Suppressor macrophage treated with lipopolysaccharide for 1 hour (primary cell): ENCODE measurements at places on chromosomes 1 and 21.

GRCh38 chr1:219537223-219537631 is 75.7 kb downstream of the ZC3H11B start:
- no peak for DNase-seq

GRCh38 chr1:222975472-222976122 is 160.8 kb downstream of the DISP1 start:
- DNase-seq: no peak

GRCh38 chr1:180168786-180169639 is 14.3 kb downstream of the QSOX1 start:
- peak; percentile 63 for DNase-seq

- DNase-seq: no peak
Measured at GRCh38 chr1:84605157-84605556, 30.9 kb upstream of the CTBS start.

DNA sequence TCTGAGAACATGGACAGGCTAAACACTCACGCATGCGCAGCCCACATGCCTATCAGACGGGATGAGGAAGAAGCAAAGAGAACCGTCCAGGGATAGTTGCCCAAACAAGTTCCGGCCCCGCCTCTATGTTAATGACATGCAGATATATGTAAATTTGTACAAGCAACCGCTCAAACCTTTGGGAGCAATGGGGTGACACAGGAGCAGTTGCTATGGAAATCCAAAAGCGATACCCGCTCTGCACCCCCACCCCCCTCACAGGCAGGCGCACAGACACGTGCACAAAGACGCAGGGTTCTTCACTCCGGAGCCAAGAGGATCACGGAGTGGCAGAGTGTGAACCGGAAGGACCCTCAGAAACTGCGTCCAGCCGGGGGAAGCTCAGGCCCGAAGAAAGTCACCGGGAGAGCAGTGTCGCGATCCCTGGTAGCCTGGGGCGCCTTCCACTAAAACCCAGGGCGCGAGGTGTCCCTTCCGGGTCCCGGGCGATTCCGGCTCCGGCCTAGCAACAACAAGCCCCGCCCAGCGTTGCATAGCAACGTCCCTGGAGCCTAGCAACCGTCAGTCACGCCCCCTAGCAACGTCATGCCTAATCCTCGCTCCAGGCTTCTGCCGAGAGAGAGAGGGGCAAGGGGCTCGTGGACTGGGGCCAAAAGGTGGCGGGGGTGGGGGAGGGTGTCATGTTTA is 24.1 kb upstream of the ADGRB2 start:
- peak; percentile 94 for DNase-seq

GRCh38 chr1:26459573-26460031 is 12.6 kb upstream of the HMGN2 start:
- DNase-seq: no peak

DNA sequence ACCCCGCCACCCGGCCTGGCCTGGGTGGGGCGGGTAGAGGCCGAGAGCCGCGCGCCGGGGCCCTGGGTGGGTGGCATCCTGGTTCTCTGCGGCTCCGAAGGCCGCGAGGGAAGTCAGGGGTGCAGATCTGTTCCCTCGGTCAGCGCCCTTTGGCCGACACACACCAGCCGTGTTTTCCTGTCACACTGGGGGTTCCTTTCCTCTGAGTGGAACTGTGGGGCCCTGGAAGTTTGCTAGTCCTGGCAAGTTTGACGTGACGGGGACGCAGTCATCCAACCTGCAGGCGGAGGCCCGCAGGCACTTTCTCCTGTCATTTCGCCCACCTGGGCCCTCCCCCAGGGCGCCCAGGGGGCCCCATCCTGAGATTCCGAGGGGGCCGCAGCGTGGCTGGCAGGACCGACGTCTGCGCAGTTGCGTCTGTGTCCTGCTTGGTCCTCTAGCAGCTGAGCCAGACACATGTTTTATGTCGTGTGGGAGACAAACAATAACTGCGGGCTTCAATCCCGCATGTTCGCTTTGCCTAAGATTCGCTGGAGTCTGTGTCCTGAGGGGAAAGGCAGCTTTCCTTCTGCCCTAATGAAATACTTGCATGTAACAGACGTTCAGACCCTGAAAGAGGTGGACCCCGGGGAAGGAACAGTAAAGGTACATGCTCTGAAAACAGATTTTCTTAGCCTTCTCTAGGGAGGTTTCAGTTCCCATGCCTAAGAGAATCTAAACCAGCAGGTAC is 1.5 kb downstream of the FAM163A start:
- no peak for DNase-seq

- no peak for DNase-seq
Measured at GRCh38 chr21:39900491-39900890, 33.3 kb downstream of the PCP4 start.

DNA sequence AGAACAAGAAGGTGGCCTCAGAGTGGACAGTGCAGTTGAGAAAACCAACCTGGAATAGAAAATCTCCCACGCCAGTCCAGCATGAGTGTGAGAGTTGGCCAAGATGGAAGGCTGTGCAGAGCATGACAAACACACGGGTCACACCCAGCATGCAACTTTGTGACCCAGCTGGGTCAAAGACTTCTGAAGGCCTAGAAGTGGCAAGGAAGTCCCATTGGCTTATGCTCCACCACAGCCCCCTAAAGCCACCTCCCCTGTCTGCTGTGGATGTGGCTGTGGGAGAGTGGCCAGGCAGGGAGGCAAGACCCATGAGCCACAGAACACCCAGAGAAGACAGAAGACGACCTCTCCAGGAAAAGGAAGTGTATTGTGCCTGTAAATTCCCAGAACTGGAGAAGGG is 13.6 kb downstream of the BATF3 start:
- DNase-seq: no peak

GRCh38 chr1:71667216-71667615 is 586.4 kb upstream of the ZRANB2 start:
- DNase-seq: peak; percentile 23

- no peak for DNase-seq
Measured at GRCh38 chr21:42490720-42491119, 5.3 kb downstream of the RSPH1 start.

- no peak for DNase-seq
Measured at GRCh38 chr1:162976628-162977027, 92.5 kb upstream of the RGS4 start.

GRCh38 chr1:233379869-233380438 is 52.4 kb downstream of the MAP3K21 start:
- no peak for DNase-seq

DNA sequence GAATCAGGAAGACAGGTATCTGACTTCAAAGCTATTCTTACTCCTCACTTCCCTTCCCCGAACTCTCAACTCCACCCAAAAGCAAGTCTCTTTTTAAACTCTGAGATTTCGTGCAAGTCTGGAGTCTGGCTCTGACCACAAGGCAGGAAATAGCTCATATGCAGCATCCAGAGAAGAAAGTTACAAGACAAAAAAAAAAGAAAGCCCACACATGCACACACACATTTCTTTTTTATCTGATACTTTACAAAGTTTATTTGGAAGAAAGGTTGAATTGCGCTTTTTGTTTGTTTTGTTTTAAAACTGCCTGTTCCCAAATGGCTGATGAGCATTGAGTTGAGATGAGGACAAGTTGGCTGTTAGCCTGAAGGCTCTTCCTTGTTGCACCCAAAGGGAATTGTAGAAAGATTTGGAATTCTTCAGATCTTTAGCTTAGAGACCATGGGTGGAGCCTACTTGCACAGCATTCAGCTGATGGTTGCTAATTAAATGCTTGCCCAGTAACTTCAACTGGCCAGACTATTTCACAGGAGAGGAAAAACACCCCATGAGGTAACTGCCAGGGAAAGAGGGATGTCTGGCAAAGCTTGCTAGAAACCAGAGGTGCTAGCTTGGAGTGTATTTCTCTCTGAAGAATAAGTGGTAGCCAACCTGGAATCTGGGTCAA is 490.3 kb downstream of the TTLL7 start:
- DNase-seq: no peak

DNA sequence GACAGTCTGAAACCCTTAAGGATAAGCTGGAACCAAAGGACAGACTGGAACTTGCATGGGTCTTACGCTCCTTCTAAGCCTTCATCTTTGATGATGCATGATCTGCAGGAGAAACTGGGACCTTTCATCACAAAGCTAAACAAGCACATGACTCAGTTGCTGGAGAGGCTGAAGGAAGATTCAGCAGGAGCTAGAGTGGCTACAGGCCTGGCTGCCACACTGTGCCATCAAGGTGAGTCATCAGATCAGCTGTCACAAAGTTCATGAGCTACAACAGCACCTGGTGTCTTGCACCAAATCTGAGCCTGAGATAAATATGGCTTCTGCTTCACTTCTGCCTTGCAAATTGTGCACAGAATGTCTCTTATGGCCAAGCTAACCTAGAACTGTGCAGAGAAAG is 95.5 kb upstream of the MARK1 start:
- no peak for DNase-seq

DNA sequence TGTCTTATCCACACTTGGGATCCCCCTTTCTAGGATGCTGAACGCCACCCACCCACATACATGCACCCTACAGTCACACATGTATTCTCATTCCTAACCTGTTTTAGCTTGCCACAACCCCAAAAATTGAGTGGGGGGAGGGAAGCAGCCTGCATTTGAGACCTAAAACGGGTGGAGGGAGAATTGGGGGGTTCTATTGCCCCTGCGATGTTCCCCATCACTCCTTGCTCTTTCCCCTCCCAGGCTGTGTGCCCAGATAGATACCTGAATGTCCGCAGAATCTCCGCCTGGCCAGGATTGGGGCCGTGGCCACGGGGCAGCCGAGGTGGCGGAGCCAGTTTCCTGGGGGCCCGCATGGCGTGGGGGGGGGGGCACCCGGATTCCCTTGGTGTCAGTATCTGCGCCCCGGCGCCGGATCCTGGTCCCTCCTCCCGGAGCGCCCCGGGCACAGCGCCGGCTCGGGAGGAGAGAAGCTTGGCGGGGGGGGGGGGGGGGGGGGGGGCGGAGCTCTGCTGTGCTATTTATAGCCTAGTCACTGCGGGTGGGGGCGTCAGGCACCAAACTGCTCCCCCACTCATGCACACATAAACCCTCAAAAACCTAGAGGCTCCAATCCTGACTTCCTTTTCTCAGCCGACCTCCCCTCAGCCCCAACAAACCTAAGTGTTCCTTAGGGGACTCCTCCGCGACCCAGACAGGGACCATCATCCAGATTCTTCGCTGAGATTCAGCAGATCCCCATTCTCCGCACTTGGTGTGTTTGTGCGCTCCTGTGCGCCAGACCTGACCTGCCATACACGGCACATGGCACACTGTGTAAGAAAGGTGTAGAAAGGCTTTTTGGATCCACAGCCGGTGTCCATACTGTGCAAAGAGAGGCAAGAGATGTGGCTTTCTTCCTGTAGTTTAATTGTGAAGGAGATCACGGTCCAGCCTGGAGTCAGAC is 1.9 kb downstream of the ANKRD34A start:
- DNase-seq: no peak

GRCh38 chr1:150572918-150573647 is 6.3 kb downstream of the MCL1 start:
- no peak for DNase-seq

DNA sequence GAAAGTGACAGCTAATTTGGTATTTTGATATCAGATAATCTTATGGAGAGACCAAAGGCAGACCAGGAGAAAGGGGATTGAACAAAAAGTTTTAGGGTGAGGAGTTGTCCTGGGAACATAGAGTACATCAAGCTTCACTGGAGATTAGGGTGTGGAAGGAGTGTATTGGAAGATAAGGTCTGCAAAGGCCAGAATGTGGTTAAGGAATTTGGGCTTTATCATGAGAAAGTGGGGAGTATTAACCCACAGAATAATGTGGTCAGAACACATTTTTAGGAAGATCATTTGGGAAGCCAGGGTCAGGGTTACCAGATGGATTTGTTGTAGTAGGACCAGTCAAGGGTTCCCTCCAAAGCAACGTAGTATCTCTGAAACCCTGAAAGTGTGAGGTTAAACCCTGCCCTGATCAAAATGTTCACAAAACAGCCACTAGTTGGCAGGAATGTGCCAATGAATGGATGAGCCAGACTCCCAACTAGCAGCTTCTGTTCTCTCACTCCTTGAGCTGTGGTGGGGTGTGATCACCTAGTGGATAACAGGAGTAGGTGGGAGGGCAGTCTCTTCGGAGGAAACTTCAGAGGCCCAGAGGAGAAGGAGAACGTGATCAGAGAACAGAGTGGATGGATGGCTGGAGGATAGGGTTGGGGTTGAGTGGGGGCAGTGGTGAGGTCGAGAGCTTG is 35.8 kb downstream of the SLC2A1 start:
- DNase-seq: peak; percentile 74

GRCh38 chr1:92544756-92545165 is 58.0 kb upstream of the GFI1 start:
- no peak for DNase-seq

- no peak for DNase-seq
Measured at GRCh38 chr1:43803646-43804045, 96.3 kb downstream of the ST3GAL3 start.

GRCh38 chr1:244802041-244802440 is 33.4 kb upstream of the COX20 start:
- no peak for DNase-seq

DNA sequence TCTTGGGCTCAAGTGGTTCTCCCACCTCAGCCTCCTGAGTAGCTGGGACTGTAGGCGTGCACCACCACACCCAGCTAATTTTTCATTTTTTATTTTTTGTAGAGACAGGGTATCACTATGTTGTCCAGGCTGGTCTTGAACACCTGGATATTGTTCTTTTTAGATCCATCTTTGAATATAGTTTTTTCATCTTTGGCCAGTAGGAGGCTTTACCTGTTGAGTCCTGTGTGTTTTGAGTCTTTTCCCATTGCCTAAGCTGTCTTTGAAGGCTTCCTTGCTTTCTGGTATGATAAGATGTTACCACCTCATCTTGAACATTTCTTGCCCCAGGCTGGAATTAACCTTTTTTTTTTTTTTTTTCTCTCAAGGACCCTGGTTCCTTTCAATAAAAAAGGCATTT is 387.8 kb upstream of the RUNX1 start:
- DNase-seq: no peak

GRCh38 chr1:208432346-208432745 is 188.2 kb upstream of the PLXNA2 start:
- DNase-seq: no peak

- DNase-seq: peak; percentile 28
Measured at GRCh38 chr1:182484531-182485257, 34.7 kb downstream of the RGSL1 start.

DNA sequence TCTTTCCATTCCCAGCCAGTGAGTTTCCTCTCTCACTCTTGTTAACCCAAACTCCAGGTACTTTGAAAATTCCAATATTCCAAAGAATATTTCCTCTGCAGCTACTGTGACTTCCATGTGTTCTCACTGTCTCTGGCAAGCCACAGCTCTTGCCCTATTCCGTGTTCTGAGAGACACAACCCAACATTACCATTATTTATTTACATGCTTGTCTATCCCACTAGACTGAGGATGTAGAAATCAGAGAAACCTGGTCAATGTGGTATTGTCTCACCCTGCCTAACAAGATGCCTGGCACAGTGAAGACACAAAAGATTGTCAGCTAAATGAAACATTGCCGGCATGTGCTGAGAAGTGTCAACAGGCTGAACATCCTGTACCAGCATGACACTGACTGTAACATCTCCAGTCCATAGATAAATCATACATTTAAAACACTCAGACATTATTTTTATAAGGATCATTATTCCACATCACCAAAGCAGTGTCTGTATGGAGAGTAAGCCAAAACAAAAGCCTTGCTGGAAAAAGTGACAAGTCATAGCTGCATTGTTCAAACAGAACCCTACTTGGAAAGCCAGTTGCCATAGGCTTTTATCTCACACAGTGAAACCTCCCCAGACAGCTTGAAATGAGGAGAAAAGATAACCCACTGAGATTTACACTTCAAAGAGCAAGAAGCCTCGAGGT is 72.3 kb downstream of the SIPA1L2 start:
- no peak for DNase-seq

- DNase-seq: peak; percentile 95
Measured at GRCh38 chr1:156123356-156124196, 9.1 kb downstream of the LMNA start.
